Stimulated activated CD4-positive, alpha-beta T cell treated with anti-CD3 and anti-CD28 coated beads, Interleukin-2, amount 100 ng/mL, for 4 hours (primary cell): ENCODE measurements at places on chromosomes 3 and 15.

- no peak for DNase-seq
These were observed 266.0 kb downstream of the KCNMB2 start for GRCh38 chr3:178802259-178802658.

- no peak for DNase-seq
These were observed 25.2 kb upstream of the SLCO2A1 start for GRCh38 chr3:134054881-134055280.

DNA sequence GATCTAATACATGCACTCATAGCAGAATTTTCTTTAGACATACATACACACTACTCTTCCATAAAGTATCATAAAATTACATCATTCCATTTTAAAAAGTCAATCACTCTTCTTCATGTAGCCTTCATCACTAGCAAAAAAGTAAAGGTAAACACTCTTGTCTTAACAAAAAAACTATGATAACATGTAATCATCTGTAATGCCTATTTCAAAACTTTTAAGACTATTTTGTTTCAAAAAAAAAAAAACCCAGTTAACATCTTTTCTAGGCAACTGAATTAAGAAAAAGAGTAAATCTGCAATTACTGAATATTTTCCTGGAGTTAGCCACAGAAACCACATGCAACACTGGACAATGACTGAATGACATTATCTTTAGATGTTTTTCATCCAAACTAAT lies 4.8 kb downstream of the TBC1D5 start:
- no peak for DNase-seq

GRCh38 chr3:87201727-87202126 lies 25.4 kb upstream of the CHMP2B start:
- DNase-seq: no peak

- no peak for DNase-seq
These were observed 79.3 kb downstream of the AQP9 start for GRCh38 chr15:58217460-58217859.

DNA sequence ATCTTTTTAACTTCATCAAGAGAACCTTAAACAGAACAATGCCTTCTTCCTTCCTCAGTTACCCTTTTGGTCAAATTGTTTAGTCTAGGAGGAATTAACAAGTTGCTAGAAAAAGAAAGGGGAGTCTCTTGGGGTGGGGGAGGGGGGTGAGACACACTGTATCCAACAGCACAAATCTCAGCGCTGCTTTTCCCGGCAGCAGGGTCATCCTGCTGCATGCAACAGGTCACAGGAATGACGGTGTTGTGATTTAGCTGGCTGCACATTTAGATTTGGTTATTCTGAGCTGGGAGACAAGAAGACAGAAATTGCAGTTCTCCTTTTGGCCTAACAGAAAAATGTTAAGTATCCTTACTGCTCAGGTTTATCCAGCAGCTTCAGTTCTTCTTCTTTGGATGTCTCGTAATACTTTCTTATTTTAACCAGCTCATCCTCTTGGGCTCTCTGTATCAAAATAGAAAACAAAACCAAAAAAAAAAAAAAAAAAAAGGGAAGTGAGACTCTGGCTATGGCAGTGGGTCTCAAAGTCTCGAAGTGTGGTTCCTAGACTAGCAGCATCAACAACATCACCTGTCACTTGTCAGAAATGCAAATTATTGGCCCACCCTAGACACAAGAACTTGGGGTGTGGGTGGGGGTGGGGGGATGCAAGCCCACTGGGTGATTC lies 190.5 kb downstream of the GREM1 start:
- DNase-seq: no peak

GRCh38 chr3:149703466-149703865 lies 45.6 kb upstream of the WWTR1 start:
- DNase-seq: no peak

GRCh38 chr15:68055224-68055705 lies 1.1 kb downstream of the PIAS1 start:
- peak; percentile 53 for DNase-seq
